ENCODE measurements at places on chromosomes 12 and 14.
A peak's percentile ranks its signal among the peaks of the same experiment; 100 is the strongest.

DNA sequence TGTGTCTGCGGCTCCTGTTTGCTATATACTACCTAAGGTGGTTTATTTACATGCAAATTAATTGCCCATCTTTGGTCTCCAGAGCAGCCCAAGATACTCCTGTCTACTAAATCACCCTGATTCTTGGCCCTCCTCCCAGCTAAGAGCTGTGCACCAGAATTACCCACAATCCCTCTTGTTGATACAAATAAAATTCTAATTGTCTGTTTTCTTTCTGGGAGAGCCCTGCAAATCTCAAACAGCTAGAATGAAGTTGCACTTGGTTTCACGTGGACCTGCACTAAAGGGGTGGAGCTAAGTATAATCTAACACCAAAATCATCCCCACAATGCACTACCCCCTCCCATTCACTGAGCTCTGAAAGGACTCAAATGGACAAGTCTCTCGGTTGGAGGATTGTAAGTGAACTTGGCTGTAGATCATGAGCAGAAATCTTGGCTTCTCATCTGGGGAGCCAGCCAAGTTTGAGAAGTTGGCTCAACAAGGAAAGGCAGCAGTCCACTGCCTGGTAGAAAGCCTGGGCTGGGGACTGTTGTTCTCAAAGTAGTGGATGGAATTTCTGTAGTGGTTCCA, 6.6 kb downstream of the MAX start:
- no peak for DNase-seq

DNA sequence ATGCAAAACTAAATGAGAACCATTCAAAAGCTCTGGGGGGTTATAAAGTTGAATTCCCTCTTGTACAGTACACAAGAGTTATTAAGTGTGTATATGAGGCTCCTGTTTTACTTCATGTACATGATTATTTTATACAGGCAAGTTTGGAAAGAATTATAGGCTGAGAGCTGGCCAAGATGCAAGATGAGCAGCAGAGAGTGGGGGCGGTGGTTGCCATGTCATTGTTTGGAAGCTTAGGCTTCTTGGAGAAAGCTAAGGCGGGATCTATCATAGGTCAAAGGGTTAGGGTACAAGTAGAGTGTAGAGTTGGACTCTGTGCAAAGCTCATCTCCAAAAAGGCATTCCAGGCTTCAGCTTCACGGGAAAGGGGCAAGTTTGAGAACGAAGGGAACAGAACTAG, 297.1 kb upstream of the TBX3 start:
- no peak for DNase-seq

GRCh38 chr12:510071-510825, 50.5 kb downstream of the B4GALNT3 start:
- DNase-seq = no peak

DNA sequence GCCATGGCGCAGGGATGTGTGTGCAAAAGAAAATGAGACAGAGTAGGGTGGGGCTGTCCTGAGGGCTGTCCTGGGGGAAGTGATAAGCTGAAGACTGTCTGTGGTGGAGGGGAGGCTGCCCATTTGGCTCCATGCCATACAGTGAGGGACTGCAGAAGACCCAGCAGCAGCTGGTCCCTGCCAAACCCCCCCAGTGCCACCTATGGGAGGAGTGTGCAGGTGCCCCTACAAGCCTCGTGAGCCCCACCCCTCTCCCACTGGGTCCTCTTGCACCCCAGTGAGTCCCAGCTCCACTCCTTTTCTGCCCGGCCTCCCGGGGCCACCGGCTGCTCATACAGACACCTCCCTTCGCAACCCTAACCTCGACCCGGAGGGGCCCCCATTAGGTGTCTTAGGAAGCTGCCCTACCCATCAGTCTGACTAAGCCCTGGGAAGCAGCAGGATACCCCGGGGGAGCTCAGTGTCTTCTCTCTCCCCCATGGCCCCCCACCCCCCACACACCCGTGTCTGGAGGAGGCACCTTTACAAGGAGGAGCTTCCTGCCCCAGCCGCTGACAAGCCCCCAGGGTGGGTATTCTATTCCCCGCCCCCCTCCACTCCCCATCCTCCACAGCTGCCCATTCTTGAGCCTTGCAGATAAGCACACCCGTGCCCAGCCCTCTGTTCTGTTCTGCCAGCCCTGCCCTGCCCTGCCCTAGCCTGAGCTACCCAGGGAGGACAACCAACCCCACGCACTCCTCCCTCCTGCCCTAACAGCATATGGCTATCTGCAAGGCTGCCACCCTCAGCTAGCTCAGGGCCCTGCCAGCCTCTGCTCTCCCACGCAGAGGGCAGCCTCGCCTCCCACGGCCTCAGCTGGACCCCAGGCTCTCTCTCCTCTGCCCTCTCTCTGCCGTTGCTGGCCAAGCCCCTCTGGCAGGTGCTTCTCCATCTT, 41.9 kb downstream of the SLC6A12 start:
- no peak for DNase-seq

- no peak for DNase-seq
Observed at GRCh38 chr14:88613552-88614010, 50.7 kb downstream of the ZC3H14 start.

- DNase-seq = no peak
Observed at GRCh38 chr12:11876307-11876706, 194.4 kb upstream of the BCL2L14 start.

DNA sequence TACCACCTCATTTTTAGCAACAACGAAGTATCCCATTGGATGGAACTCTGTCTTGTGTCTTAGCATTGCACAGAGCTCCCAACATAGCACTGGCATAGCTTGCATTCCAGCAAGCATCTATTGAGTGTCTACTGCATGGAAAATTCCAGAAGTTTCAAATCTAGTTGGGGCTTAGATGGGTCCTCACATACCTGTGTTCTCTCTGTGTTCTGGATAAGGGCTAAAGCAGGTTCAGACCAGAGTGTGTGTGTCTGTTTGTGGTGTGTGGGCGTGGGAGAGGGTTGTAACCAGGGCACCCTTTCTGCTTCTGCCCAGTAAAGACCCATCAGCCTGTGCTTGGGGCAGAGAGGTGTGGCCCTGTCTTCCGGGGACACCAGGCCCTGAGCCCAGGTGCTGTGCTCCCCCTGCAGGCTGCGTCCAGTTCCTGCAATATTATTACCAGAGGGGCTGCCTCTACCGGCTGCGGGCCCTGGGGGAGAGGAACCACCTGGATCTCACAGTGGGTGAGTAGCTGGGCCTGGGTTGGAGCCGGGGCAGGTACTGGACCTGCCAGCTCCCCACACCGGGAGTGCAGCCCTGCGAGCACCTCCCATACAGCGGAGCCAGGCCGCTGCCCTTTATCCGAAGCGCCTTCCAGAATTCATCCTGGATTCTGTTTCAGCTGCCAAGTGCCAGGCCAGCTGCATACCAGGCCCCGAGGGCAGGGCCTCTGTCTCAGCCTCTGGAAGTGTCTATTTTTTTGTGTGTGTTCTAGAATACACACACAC, 20.3 kb downstream of the RHOF start:
- DNase-seq = no peak

- no peak for DNase-seq
Observed at GRCh38 chr12:27555361-27555760, 31.4 kb downstream of the PPFIBP1 start.

- no peak for DNase-seq
Observed at GRCh38 chr12:95179011-95179410, 38.3 kb downstream of the FGD6 start.

GRCh38 chr12:103705927-103706326, 118.9 kb downstream of the STAB2 start:
- DNase-seq = no peak

- DNase-seq = no peak
Observed at GRCh38 chr12:109436188-109436560, 40.9 kb downstream of the KCTD10 start.

GRCh38 chr12:105970885-105971284, 167.9 kb downstream of the NUAK1 start:
- no peak for DNase-seq

DNA sequence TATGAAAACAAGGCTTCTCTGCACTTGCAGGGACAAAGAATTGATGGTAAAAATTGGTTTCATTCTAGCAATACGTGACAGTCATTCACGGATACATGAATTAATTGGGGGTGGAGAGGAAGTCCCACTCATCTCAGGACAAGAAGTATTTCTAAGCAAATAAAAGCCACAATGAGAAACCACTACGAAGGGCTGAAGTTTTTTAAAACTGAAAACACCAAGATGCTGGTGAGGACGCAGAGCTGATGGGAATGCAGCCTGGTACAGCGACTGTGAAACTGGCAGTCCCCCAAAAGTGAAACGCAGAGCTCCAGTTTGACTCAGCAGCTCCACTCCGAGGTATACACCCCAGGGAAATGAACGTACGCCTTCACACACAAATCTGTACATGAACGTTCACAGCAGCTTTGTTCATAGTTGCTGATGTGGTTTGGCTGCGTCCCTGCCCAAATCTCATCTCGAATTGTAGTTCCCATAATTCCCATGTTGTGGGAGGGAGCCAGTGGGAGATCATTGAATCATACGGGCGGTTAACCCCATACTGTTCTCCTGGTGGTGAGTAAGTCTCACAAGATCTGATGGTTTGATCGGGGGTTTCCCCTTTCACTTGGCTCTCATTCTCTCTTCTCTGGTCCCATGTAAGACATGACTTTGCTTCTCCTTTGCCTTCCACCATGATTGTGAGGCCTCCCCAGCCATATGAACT, 89.0 kb downstream of the SCARB1 start:
- no peak for DNase-seq

GRCh38 chr12:12979731-12980259, 20.3 kb downstream of the HEBP1 start:
- DNase-seq = no peak

DNA sequence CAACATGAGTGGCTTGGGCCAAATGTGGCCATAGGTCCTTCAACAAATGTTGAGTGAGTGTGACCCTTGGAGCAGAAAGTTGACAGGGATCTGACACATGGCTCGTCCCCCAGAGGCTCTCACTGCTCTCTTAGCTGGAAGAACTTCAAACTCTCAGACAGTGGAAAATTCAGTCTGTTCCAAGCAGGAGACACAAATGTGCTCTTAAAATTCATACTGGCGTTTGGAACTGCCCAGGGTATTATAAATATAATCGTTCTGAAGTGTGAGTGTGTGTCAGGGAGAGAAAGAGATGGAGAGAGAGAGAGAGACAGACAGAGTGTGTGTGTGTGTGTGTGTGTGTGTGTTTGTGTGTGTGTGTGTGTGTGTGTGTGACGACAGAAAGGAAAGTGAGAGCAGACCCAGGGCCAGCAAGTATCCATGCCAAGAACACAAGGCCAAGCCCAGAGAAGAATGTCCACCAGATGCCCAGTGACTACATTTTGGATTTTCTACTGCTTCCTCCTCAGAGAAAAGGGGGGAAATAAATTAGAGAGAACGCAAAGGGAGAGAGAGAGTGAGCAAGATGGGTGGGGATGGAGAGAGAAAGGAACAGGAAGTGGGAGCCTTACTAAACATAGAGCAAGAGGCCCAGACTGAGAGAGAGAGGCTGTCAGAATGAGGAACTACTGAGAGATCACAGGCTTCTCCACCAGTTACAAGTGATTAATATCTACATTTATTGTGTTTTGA, 193.6 kb upstream of the NUDT4 start:
- DNase-seq = no peak

GRCh38 chr12:4212845-4213244, 60.7 kb upstream of the CCND2 start:
- no peak for DNase-seq

- no peak for DNase-seq
Observed at GRCh38 chr14:24246765-24247212, 4.4 kb upstream of the TINF2 start.

DNA sequence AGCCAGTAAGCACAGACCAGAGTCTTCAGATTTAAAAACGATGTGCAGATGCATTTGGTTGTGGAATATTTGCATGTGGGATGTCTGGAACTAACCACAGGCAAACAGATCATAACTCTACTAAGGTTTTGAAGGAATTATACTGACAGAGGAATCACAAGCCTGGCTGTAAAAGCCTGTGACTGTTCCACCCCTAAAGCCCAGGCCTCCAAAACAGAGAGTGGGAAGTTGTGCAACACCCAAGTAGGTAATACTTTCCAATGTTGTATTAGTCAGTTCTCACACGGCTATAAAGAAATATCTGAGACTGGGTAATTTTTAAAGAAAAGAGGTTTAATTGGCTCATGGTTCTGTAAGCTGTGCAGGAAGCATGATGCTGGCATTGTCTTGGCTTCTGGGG, 68.1 kb upstream of the DCD start:
- no peak for DNase-seq

DNA sequence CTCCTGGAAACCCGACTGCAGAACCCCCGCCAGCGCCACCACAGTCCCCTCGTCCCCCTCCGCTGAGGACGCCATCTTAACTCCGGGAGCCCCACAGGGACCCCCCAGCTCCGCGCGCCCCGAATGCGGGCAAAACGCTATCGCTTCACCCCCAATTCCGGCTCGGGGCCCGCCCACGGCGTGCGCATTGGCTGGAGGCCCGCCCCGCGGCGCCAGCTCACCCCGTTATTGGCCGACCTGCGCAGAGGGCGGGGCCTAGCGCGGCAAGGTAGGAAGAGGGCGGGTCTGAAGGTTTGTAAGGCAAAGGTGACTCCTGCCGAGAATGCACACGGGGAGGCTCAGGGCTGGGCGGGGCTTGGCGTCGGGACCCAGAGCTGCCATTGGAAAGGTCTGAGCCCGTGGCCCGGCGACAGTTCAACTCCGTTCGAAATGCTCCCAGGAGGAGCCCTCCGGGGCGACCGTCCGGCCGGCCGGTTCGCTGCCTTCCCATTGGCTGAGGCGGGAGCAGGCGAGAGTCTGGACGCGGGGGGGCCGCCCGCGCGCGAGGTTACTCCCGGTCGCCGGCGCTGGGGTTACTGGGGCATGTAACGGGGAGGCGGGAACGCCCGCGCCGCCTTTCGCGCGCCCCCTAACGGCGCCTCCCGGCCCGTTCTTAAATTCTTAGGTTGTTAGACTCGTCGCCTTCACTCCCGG, at the start of gene LPCAT3:
TSS of gene LPCAT3 (minus strand) at position 127 of the 693 bp plus-strand sequence. CDS start at position 75, 52 bp downstream.
- peak; percentile 92 for DNase-seq

GRCh38 chr14:26478967-26479366, 118.9 kb downstream of the NOVA1 start:
- no peak for DNase-seq

- DNase-seq = no peak
Observed at GRCh38 chr14:89477391-89477790, 60.4 kb upstream of the FOXN3 start.

DNA sequence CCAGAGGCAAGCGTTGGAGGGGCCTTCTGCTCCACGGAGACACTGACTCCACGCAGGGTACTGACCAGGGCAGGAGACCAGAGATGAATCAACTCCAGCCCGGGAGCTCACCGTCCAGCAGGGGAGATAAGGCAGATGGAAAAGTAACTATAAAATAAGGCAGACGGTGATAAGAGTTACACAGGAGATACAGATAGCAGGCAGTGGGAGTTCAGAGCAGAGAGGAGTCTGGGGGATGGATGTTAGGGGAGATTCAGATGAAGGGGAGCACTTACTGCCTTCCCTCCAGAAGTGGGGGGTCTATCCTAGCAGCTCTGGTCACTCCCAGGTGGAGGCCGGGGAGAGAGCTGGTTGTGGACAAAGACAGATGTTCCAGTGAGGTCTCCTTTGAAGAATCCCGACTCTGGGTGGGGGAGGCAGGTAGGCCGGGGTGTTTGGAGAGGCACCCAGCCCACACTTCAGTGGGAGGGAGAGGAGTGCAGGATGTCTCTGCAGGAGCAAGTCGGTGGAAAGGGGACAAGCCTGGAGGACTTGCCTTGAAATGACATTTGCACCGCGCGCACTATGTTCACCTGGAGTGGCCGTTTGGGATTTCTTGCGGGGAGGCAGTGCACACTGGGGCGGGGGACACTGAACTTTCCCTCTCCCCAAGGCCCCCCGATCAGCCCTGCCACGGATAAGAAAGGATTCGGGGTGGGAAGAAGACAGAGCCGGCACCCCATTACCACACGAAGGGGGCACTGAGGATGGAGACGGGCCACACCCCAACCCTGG, 1.2 kb downstream of the PITPNM2 start:
- no peak for DNase-seq
